ENCODE measurements at places on chromosomes 13 and 19. TPM values are rescaled to one million over a fixed set of nuclear protein-coding genes. Genes with fewer than 3 reads are reported as not detected.

The VAV1 gene
- 125 TPM for total RNA-seq

The C1QTNF9B gene
- not detected for total RNA-seq

The RFPL4A gene
- not detected for total RNA-seq

DNA sequence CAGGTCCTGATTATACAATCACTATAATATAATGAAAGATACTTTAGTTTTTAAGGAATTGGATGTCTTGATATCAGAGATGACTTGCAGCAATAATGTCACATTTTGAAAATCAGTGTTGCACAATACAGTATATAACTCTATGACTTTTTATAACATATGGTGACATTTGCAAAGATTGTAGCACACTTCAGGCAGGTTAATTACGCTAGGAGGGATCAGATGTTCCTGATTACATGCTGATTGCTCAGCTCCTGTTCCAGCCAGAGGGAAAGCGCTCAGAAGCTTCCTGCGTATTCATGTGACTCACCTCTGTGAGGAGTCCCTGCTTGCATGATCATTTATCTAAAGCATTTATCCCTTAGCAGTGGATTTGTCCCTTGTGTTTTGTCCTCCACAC lies 265.6 kb downstream of the GPC5 start:
- H3K27me3 ChIP-seq = no peaks in the 10 kb centered on the region
- H3K4me1 ChIP-seq = no peaks in the 10 kb centered on the region
- DNase-seq = no peak
- H3K4me3 ChIP-seq = no peak overlapping the region
- H3K36me3 ChIP-seq = no peaks in the 10 kb centered on the region

GRCh38 chr13:95298169-95298965 lies 2.9 kb downstream of the ABCC4 start:
- H3K4me1 ChIP-seq = peaks cover 23% of the 10 kb centered on the region
- no peak overlapping the region for H3K27ac ChIP-seq
- H3K4me3 ChIP-seq = no peak overlapping the region
- peaks cover 9% of the 10 kb centered on the region for H3K27me3 ChIP-seq
- H3K36me3 ChIP-seq = no peaks in the 10 kb centered on the region

DNA sequence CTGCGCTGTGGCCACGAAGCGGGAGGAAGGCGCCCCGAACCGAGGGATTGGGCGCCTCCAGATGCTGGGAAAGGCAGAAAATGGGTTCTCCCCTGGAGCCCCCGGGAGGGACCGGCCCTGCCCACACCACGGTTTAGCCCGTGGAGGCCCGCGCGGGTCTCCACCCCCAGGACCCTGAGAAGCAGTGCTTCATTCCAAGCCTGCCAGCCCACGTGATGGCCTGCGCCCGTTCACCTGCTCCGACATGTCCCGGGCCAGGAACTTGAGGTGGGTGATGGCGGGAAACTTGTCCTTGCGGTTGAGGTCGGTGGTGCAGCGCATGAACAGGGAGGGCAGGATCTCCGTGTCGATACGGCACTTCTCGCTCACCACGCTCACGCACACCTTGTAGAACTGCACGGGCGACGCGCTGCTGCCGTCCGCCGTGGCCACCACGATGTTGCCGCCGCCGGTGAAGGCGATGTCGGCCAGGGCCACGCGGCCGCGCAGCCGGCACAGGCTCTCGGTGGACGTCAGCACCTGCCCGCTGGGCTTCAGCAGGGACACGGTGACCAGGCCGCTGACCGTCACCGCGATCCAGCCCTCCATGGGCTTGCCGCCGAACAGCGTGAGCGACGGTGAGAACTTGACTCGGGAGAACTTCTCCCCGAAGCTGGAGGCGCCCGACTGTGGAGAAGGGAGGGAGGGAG lies 7.3 kb downstream of the MED16 start:
- DNase-seq = no peak
- peaks cover 34% of the 10 kb centered on the region for H3K36me3 ChIP-seq
- no peak overlapping the region for H3K27ac ChIP-seq
- H3K4me1 ChIP-seq = peaks cover 18% of the 10 kb centered on the region
- H3K4me3 ChIP-seq = no peak overlapping the region

DNA sequence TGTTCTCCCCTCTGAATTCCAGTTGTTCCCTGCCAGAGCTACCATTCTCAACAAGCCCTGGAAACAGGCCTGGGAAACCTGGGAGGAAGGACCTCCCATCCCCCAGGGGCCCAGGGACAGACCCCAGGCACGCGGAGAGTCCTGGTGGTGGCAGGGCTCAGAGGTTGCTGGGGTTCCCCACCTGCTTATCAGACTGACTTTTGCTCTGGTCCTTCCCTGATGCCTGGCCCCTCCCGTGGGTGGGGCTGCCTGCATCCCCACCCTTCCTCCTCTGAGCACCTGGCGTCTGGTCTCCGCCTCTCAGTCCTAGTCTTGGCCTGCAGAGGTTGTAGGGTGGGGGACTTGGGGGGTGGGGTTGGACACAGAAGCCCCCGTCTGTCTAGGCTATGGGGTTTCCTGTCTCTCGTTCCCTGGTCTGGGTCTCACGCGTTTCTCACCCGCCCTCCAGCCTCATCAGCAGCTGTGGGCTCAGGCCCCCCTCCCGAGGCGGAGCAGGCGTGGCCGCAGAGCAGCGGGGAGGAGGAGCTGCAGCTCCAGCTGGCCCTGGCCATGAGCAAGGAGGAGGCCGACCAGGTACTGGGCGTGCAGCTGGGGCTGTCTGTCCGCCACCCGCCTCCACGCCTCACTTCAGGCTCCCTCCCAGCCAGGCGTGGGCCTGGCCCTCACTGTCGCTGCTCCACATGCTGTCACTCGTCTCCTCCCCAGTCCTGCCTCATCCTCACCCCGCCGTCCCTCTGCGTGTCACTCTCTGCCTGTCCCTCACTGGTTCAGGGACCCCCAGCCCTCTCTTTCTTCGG lies 13.6 kb downstream of the EPN1 start:
- H3K27me3 ChIP-seq = no peaks in the 10 kb centered on the region
- peaks cover 31% of the 10 kb centered on the region for H3K36me3 ChIP-seq
- H3K4me3 ChIP-seq = no peak overlapping the region
- no peak for DNase-seq

DNA sequence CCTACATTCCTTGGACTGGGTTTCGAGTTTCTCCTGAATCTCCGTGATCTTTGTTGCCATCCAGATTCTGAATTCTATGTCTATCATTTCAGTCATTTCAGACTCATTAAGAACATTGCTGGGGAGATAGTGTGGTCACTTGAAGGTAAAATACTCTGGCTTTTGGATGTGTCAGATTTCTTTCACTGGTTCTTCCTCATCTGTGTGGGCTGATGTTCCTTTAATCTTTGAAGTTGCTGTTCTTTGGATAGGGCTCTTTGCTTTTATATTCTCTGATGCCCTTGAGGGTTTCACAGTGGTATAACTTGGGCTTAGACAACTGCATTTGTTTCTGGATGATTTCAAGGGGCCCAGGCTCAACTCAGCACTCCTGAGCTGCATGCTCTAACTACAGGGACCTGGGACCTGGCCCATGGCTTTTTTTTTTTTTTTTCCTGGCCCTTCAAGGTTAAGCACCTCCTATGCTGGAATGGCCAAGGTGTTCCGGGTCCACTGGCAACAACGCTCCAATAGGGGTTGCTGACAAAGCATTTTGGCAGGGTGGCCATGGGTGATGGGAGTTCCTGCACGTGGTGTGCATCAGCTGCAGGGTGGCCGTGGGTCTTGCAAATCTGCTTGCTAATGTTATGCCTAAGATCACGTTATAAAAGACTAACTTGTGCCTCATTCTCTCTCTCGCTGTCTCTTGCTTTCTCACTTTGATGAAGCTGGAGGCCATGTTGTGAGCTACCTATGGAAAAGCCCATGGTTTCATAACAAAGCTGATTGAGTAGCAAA lies 5.9 kb upstream of the SIGLEC7 start:
- peaks cover 16% of the 10 kb centered on the region for H3K27me3 ChIP-seq
- DNase-seq = no peak
- H3K27ac ChIP-seq = no peak overlapping the region
- H3K4me3 ChIP-seq = no peak overlapping the region

DNA sequence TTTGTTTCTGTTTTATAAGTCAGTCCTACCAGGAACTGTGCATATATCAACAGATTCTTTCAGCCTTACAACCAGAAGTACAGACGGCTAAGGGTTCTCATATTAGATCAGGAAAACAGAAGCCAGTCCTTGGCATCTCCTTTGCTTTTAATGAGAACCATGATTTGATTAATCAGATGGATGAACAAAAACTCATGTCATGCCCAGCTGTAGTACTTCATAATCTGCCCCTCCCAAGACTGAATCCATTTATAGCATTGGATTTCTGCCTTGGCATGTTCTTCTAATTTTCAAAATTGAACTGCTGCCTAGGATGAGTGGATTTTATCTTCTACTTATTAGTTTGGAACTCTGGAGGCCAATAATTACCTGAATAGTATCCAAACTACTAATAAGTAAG lies 617.2 kb downstream of the SLITRK5 start:
- H3K4me1 ChIP-seq = no peaks in the 10 kb centered on the region
- H3K36me3 ChIP-seq = no peaks in the 10 kb centered on the region
- H3K27ac ChIP-seq = no peak overlapping the region

GRCh38 chr13:79481685-79482052 lies 714 bp downstream of the NDFIP2 start:
- peak; percentile 49 for DNase-seq
- H3K4me1 ChIP-seq = peaks cover 58% of the 10 kb centered on the region
- H3K27ac ChIP-seq = peak overlapping the region; percentile 76

DNA sequence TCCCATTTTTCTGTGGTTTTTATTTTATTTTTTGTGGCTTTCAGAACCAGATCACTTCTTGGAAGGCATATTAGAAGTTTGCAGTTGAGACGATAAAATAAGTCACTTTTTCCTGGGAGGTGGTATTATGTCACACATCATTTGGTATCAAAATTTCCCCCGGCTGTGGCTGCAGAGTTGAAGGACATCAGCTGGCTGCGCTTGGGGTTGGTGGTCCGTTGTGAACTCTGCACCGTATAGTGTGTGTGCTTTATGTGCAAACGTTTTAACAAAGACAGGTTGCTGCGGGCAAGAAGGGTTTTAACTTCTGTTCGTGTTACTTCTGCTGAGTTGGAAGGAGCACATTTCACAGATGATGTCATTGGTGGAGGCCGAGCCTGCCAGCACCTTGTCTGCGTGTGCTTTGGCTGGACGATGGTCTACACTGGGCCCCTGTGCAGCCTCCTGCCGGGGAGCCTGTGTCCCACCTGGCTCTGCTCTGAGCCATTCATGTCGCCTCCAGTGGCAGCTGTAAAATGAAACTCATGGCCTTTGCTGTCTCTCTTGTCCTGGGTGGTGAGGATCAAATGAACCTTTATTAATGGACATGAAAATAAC lies 9.6 kb downstream of the ATP11A start:
- no peak for DNase-seq
- no peaks in the 10 kb centered on the region for H3K36me3 ChIP-seq

DNA sequence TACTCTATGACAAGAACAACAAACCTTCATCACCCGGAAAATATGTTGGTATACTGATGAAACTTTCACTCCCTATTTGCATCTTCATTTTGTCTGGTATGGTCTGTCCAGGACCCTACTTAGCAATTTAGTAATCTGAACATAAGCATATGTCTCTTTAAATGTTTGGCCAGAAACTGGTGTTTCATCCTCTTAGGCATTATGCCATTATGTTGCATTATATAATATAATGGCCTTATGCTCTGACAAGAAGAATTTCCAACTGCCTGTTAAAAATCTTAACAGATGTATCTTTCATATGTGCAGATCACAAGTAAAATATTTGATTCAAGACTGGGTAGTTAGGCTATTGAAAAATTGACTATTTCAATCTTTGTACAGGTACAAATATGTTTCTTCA lies 610.6 kb upstream of the PRR20A start:
- DNase-seq = no peak
- no peaks in the 10 kb centered on the region for H3K36me3 ChIP-seq
- no peak overlapping the region for H3K27ac ChIP-seq
- no peak overlapping the region for H3K4me3 ChIP-seq
- no peaks in the 10 kb centered on the region for H3K4me1 ChIP-seq
